ENCODE measurements at places on chromosomes 1 and 21.

GRCh38 chr1:241608379-241609033 is 31.7 kb downstream of the CHML start:
- no peak for DNase-seq

DNA sequence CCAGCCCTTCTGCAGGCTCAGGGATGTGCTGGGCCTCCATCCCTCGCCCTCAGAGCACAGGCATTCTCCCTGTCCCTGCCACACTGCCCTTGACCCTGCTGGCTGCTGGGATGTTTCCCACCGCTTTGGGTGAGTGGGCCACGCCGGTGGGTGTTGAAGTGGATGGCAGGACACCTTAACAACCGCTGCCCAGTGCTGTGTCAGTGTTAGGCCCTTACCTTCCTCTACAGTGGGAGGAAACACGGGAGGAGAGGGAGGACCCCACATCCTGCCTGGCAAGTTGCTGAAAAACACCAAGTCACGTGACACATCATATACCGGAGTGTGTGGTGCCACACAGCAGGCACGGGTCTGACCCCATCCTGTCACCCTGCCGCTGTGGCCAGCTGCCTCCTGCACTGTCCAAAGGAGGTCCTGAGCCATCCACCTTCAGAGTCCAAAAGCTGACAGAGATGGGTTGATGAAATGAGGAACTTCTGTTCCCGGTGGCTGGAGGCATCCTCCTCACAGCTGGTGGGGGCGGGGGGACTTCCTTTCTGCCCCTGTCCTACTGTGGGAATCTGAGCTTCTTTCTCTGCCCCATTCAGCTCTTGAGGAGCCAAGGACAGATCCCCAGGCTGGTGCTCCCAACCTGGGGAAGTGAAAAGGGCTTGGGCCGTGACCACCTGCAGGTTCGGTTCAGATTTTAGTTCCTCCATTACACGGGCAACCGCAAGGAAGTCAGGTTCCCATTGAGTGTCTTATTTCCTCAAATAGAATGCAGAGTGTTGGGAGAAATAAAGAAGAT is 3.2 kb upstream of the THEMIS2 start:
- peak; percentile 62 for DNase-seq

DNA sequence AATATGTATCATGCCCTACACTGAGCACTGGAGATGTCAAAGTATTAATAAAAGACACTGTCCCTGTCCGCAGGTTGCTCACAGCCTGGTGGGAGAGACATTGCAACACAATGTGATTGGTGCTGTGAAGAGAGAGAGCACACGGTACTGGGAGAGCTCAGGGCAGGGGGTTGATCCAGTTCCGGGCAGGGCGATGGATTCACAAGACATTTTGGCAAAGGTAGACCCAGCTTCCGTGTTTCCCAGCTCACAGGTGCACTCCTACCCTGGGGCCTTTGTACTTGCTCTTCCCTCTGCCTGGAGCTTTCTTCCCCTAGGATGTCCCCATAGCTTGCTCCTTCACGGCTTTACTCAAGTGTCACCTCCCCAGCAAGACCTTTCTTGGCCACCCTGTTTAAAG is 1.4 kb downstream of the PLA2G5 start:
- DNase-seq = no peak

GRCh38 chr1:153292740-153293479 is 19.8 kb downstream of the PGLYRP3 start:
- no peak for DNase-seq

DNA sequence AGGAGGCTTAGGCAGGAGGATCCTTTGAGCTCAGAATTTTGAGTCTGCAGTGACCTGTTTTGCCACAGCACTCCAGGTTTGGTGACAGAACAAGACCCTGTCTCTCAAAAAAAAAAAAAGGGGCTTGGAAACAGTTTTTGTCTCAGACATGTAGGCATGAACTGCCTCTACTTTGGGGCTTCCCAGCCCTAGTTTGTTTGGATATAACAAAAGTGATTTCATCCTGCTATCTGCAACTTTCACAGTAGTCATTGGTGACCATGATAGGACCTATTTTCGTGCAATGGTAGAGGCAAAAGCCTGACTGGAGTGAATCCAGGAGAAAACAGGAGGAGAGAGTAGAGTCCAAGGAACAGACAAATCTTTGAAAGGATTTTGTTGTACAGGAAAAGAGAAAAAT is 20.3 kb upstream of the EVI5 start:
- no peak for DNase-seq

GRCh38 chr1:230066466-230067404 is at the start of gene GALNT2:
Gene GALNT2 (plus strand): TSS chr1:230067238. CDS start chr1:230067281, 43 bp downstream.
- DNase-seq = peak; percentile 91

GRCh38 chr1:61081686-61082310 is 563 bp upstream of the NFIA start:
- DNase-seq = peak; percentile 67

DNA sequence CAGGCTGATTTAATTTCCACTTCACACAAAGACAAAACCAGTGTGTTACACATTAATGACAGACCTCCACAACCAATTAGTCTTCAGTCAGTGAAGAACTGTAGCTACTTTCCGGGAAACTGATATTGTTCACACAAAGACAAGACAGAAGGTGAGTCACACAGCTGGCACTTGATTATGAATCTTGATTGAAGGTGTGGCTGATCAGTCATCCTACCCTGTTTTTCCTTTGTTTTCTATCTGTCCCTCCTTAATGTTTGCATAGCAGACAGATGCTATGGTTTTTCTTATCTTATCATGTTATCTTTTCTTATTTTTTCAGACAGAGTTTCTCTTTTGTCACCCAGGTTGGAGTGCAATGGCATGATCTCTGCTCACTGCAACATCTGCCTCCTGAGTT is 185.1 kb upstream of the GREM2 start:
- no peak for DNase-seq

DNA sequence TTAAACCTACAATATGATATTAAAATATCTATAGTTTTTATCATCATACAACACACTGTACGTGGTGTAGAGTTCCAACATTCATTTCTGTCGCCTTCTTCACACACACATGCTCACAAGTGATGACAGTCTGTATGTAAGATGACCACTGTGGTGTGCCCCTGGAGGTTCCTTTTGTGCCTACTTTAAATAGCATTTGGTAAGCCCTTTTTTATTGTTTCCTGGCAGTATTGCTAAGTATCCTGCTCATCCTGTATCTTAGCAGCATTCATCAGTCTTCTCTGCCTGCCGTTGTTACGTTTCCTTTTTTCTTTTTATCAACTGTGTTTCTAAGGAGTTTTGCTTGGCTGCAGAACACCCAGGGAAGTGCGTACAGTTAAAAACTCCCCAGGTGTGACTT is 231.4 kb downstream of the CHRM3 start:
- no peak for DNase-seq

GRCh38 chr1:80918380-80918779 is 882.4 kb upstream of the ADGRL2 start:
- DNase-seq = no peak

DNA sequence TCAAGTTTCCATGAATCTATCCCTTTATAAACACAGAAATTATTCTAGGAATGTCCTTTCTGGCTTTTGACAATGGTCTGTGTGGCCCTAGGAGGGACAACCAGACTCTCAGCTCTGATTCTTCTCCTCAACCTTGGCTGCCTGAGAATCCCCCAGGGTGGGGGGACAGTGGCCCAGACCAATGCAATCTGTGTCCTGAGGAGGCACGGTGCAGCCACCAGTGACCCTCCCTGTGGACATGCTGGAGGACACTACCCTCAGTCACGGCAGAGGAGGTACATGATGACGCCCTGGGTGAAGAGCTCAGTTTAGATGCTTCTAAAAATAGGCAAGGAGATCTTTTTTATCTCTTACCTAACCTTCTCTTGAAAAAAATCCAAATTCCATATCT is 91.7 kb downstream of the PGBD5 start:
- DNase-seq = no peak

DNA sequence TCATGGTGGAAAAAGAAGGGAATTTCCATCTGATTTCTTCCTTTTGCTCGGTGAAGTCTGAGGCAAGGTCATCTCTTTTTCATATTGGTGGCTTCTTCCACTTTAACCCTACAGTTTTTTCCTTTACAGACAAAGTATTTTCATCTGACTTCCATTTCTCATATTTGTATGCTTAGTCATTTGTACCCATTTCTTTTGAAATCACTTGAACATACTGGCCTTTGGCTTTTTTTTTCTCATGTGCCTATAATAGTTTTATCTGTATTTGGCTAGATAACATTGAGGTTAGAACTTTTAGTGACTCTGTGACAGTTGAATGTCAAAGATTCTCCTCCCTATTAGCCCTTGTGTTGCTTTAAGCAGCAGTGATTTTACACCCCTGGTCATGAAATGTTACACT is 27.7 kb downstream of the IL12RB2 start:
- no peak for DNase-seq
